GM12892 (cell line): ENCODE measurements at places on chromosomes 13 and 19.
A peak's percentile ranks its signal among the peaks of the same experiment; 100 is the strongest.

DNA sequence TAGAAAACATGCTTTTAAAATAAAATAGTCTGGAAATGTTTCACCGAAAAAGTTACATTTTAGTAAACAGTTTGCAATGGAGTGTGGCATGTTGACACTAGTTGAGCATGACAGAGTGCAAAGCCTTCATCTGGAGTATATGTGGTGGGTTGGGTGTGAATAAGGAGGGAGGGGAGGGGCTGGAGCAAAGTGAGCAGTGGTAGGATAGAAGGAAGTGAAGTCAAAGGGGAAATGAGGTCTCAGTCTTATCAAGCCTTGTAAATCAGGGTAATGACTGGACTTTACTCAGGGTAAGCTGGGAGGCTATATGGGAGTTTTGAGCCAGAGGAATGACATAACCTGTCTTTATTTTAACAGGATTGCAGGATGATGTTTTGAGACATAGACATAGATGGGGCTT, 222.8 kb downstream of the PCDH20 start:
- no peak for DNase-seq

DNA sequence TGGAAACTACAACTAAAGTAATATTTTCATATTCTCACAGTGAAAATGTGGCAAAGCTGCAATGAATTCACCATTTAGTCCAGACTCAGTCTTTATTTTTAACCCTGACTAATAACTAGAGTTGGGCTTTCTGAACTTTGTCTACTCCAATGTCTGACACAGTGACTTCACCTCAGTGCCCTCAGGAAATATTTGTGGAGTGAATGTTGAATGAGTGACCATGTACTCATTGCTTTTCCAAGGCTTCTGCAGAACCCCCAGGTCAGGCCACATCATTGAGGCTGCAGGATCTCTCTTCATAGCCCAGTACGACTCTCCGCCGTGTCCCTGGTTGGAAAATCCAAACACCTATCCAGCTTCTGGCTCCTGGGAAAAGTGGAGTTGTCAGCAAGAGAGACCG, 1.8 kb downstream of the ZNF175 start:
- no peak for DNase-seq

DNA sequence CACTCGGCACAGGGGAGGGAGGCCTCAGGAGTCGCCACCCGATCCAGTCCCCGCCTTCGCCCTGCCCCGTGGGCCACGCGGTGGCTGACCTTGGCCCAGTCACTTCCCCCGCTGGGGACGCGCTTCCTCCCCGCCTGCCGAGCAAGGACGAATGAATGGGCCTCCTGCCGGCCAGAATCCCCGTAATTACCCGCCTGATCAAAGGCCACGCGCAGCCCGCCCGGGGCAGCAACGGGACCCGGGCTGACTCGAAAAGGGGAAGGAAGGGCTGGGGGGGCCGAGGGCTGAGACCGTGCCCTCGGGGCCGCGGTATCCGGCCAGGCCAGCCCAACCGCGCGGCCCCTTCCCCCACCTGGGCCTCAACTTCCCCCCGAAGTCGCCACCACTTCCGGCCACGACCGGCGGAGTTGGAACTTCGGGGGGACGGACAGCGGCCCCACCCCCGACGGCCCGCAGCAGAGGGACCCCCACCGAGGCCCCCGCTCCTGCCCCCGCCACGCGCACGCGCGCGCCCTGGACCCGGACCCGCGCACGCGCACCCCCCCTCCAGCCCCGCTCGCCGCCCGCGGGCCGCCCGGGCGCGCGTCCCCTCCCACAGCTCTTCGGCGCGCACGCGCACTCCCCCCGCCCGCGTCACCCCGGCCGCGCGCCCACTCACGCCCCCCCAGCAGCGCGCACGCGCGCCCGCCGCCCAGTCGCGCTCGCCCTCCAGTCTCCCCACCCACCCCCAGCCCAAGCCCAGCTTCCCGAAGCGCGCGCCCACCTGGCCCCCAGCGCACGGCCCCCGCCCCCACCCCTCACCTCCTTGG, 520 bp downstream of the ZNF787 start:
- peak; percentile 81 for DNase-seq

DNA sequence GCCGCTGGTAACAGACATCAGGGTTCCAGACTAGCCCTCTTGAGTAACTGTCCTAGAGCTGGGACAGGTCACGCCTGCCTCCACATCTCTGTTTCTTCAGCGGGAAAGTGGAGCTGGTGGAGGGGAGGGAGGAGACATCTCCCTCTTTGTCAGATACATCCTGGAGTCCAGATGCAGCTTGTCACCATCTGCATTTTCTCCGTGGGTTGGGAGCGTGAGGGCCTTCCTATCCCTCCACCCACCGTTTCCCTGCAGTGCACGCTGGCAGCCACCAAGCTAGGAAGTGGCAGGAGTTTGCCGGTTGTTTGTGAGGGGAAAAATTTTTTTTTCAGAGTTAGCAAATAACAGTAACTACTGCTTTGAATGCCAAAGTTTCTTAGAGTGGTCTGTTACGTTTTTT, 20.0 kb upstream of the SMIM17 start:
- DNase-seq = no peak

DNA sequence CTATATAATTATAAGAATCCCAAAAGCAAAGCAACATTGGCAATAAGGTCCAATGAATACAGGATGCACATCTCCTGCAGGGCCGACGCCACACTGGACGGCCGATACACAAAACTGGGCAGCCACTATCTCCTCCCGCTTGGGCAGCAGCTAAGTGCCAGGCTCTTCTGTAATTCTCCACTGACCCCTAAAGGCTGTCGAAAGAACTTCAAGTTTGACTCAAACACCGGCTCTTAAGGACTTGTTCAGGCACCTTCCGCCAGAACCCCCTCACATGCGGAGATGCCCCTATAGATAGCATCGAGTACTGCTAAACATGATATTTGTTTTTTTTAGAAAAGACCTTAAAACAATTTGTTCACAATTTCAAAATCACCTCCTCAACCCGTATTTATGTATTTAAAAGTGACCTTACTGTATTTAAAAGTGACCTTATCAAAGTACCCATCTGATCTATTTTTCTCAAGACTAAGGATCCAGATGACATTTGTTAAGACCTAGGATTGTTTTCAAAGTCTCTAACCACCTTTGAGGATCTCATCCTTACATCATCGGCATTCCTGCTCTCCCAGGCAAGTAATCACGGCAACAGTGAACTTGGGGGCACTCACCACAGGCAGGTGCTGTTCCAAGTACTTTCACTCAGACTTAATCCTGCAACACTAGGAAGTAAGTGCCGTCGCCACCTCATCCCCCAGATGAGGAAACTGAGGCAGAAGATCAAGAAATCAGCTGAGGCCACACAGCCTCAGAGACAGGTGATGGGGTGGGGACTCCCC, 77.8 kb downstream of the TUBGCP3 start:
- DNase-seq = no peak

GRCh38 chr13:32932376-32932775, 83.8 kb upstream of the KL start:
- no peak for DNase-seq

- DNase-seq = no peak
These were observed 4.2 kb upstream of the MADCAM1 start for GRCh38 chr19:492091-492531.

GRCh38 chr19:36030264-36031148, 2.2 kb downstream of the CLIP3 start:
- DNase-seq = no peak

GRCh38 chr13:99496184-99497142, 4.8 kb upstream of the TM9SF2 start:
- DNase-seq = no peak

- no peak for DNase-seq
These were observed 10.7 kb upstream of the FPR3 start for GRCh38 chr19:51784109-51784785.

- DNase-seq = no peak
These were observed 114.5 kb downstream of the POSTN start for GRCh38 chr13:37484056-37484455.

DNA sequence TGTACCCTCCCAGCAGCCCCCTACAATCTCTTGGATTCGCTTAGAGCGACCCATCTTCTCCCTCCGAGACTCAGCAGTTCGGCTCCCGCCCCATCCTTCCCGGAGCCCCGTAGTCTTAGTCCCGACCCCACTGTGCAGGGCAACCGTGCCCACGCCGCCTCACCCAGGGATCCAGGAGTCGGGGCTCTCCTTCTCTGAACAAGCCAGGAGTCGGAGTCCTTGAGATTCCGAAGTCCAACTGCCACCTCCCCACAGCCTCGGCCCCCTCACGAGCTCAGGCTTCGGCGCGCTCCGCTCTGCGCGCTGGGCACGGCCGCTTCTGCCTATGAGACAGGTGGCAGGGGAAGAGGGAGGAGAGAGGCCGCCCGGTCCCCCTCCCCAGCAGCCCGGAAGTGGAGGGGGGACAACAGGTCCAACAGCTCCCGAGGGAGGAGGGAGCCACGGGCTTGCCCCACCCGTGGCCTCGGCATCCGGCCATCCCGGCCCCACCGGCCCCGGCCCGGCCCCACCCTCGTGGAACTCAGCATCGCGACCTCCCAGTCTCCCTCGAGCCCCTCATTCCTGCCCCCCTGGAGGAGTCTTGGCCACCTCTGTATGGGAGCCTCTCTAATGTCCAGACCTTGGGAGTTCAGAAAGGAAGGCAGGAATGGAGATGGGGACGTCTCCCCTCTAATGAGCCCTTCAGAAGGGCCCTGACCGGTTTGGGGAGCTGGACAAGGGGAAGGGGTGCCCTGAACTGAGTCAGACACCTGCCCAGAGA, at the start of gene PHLDB3:
PHLDB3 (minus strand) TSS at position 321 of the 760 bp plus-strand sequence. CDS start 628 bp downstream, outside the sequence.
- DNase-seq = no peak

DNA sequence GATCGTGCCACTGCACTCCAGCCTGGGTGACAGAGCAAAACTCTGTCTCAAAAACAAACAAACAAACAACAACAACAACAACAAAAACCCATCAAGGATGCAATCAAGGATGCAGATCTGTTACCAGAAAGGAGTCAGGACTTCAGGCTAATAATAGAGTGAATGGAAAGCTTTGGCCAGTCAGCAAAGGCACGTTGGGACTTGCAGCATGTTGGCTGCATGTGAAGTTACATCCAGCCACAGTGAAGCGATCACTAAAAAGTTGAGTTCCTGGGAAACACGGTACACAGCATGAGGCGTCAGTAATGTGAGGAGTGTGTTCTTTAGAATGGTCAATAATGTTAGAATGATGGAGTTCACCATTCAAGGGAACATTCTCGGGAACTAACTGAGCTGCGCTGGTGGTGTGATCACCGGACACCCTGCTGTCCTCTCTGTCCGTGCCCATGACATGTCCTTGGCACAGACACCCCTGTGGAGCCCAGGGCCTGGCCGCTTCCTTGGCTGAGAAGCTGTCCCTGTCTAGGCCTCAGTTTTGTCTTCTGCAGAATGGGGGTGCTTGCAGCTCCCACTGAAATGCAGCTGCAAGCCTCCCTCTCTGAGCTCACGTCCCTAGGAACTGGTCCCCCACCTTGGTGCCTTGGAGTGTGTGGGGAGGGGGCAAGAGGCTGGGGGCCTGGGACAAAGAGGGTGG, 2.3 kb upstream of the LGALS7B start:
- DNase-seq = no peak

- DNase-seq = no peak
These were observed 25.3 kb upstream of the EIF3G start for GRCh38 chr19:10145031-10145430.

DNA sequence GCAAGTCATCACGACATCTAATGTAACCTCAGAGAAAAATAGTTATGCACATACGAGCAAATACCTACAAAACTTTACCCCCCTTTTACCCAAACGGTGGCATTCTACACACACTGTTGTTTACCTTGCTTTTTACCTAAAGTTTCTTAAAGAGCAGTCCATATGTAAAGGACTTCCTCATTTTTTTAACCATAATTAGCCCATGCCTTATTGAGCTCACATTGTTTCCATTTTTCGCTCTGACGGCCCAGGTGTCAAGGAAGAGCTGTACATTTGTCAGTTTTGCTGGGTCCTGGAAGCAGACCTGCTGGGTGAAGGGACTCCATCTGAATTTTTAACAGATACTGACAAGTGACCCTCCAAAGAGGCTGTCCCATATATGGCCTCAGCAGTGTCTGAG, 89.4 kb downstream of the STK24 start:
- no peak for DNase-seq

GRCh38 chr13:40031031-40031430, 375.6 kb downstream of the COG6 start:
- no peak for DNase-seq

- DNase-seq = no peak
These were observed 1113.4 kb upstream of the MIR17HG start for GRCh38 chr13:90233933-90234672.

- DNase-seq = no peak
These were observed 576.0 kb downstream of the PCDH17 start for GRCh38 chr13:58207501-58207900.

GRCh38 chr19:41351339-41352245, 2.1 kb downstream of the TGFB1 start:
- DNase-seq = peak; percentile 90

GRCh38 chr13:79646880-79647279, 165.9 kb downstream of the NDFIP2 start:
- DNase-seq = no peak

- DNase-seq = no peak
These were observed 934 bp downstream of the N4BP2L2 start for GRCh38 chr13:32537580-32538142.

GRCh38 chr19:374183-374885, 29.7 kb upstream of the MIER2 start:
- DNase-seq = no peak
